ENCODE measurements at places on chromosomes 2 and 18.
A peak's percentile ranks its signal among the peaks of the same experiment; 100 is the strongest.

GRCh38 chr18:65750389-65751154, at the start of gene CDH7:
CDH7 (plus strand) TSS chr18:65751012; CDS start chr18:65762843, 11,831 bp downstream.
- peak; percentile 37 for DNase-seq

DNA sequence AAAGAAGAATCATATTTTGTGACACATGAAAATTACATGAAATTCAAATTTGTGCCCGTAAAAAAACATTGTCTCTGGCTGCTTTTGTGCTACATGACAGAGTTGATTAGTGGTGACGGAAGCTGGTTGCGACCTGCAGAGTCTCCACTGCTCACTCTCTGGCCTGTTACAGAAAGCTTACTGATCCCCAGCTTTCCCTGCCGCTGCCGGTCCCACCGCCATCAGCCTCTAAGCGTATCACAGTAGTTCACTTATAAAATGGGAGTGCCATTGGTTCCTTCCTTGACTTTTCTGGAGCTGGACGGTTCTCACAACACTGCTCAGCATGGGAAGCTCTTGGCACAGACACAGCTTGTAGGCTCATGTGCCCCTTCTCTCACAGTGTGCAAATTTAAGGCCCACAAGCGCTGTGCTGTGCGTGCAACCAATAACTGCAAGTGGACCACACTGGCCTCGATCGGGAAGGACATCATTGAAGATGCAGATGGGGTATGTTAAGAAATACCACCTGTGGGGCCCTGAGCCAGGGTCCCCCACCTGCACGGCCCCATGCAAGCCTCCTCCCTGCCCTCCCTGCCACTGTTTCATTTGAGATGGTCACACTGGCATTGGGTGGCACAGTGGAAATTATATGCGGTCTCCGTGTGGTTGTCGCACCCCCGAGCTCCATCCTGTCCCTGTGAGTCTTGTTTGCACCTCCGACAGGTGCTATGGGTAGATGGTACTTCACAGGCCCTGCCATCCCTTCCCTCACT, 81.3 kb downstream of the DGKD start:
- no peak for DNase-seq

GRCh38 chr2:173404841-173405750, 50.4 kb downstream of the CDCA7 start:
- no peak for DNase-seq

- no peak for DNase-seq
Observed at GRCh38 chr2:112972423-112973086, 5.3 kb upstream of the IL36G start.

- no peak for DNase-seq
Observed at GRCh38 chr2:144759746-144760145, 239.8 kb upstream of the ZEB2 start.

DNA sequence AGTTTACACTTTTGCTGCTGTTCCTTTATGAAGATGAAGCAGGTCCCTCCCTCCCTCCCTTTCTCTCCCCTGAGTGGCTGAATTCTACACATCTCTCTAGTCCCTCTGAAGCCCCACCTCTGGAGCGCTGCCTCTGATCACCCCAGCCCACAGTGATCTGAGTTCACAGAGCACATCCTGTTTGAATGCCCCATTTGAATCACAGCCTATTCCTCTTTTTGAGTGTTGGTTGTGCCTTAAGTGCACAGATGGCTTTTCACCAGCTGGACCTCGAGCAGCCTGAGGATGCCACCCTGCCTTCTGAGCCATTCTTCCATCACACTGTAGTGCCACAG, 87.1 kb downstream of the ITGB1BP1 start:
- peak; percentile 81 for DNase-seq

GRCh38 chr2:70516596-70516995, 37.0 kb downstream of the TGFA start:
- DNase-seq, result no peak

GRCh38 chr2:148021886-148022285, 995 bp downstream of the MBD5 start:
- no peak for DNase-seq

- DNase-seq, result no peak
Observed at GRCh38 chr2:229330952-229331351, 59.9 kb upstream of the PID1 start.

DNA sequence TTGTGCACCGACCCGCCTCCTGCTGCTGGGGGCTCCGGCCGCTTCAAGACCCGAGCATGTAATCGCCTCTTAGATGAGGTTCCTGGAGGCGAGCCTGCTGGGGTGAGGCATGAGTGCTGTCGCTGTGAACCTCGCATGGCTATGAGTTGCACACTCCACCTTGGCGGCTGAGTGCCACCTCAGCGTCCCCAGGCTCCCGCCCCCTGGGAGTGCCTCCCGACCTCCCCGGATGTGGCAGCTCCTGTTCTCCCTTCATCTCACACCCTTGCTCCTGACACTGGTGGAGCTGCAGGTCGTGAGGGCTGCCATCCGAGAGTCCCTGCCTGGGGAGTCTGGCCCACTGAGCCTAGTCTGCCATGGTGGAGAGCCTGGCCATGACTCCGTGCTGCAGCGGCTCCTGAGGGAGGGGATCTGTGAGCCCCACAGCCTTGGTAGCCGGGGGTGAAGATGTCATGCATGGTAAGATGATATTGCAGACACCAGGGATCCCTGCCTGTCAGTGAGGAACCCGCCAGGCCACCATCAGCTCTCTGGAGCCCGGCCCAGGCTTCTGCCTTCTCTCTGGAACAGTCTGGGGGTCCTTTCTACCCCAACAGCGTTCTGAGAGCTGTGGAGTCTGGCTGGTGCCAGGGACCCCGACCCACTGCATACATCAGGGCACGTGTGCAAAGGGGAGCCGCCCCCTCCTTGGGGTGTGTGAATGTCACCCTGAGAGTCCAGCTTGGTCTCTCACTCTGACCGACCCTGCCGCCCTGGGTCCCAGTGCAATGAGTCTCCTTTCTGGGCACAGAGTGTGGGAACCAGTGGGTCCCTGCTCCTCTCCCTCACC, 61.6 kb upstream of the HS6ST1 start:
- DNase-seq, result no peak

GRCh38 chr18:79952456-79952995, 1.1 kb upstream of the SLC66A2 start:
- DNase-seq, result no peak

DNA sequence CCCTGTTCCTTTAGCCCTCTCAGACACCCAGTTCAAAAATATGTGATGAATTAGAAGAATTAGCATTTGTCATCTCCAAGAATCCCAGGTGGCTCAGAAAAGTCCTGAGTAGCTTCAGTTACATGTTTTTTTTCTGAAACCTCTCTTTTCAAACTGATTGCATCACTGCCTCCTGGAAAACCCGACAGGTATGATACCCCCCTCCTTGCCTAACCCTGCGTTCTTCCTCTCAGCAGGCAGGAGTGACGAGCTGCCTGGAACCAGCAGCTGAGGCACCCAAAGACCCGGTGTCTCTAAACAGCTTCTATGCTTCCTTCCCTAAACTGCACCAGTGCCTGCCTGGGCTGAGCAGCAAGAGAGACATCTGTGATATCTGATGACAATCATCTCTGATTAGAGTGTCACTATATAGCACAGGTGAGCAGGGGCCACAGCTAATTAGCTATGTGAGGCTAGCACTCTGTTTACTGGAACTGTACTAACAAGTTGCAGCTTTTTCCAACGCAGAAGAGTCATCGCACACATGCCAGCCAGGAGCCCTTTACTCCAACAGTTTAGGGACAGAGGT, 376.4 kb upstream of the ATP5MC3 start:
- DNase-seq, result no peak

GRCh38 chr2:184599872-184600222, 1.5 kb downstream of the ZNF804A start:
- DNase-seq, result no peak

GRCh38 chr2:20430035-20430434, 16.8 kb upstream of the RHOB start:
- DNase-seq, result no peak

DNA sequence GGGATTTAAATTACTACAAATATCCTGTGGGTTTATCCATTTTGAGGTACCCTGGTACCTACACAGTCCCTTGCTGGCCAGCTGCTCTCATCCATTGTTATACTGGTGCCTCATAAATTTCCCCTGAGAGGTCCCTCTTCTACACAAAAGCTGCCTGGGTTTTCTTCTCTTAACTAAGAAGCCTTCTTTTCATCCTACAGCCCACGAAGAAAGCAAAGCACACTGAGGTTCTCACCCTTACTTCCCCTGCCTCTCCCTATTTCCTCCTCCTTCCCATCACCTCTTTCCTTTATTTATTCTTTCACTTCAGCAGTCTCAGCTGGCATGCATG, 154.9 kb downstream of the CSRNP3 start:
- no peak for DNase-seq

- no peak for DNase-seq
Observed at GRCh38 chr2:161147856-161148255, 12.4 kb upstream of the TANK start.

- DNase-seq, result no peak
Observed at GRCh38 chr2:168731616-168732015, 70.8 kb upstream of the NOSTRIN start.

- peak; percentile 87 for DNase-seq
Observed at GRCh38 chr18:48446582-48447225, 37.5 kb upstream of the ZBTB7C start.

DNA sequence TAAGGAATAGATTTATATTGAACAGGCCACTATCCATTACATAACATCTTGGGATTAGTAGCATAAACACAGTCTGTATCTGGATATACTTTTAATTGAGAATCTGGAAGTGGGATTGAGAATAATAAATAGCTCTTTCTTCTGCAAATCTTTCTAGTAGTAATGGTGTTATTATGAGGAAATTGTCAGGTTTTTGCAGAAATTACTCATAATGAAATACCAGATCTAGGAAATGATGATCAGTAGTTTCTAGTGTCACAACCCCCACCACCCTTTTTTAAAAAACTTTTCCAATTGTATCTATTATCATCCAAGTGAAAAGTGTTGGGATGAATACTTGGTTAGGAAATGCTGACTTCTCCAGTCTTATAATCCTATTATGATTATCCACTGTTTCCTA, 18.7 kb downstream of the NBEAL1 start:
- no peak for DNase-seq

GRCh38 chr2:101883860-101884259, 107.9 kb upstream of the IL1R2 start:
- no peak for DNase-seq

GRCh38 chr18:59629894-59630293, 67.3 kb downstream of the CCBE1 start:
- no peak for DNase-seq

DNA sequence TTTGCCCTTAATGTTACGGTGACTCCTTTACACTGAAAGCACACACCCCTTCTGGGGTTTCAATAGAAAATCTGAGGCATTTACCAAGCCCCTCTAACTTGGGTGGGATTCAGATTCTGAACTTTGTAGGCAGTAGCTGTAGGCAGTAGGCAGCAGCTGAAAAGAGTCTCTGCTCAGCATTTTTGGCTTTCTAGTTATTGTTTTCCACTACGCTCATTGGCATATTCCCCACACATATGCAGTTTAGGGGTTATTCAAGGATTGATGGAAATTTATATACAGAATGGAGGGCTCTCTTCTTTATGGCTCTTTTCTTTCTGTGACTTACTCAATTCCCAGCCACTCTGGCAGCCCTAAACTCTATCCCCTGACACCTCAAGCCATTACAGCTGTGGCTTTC, 232.7 kb upstream of the REV1 start:
- no peak for DNase-seq

- DNase-seq, result no peak
Observed at GRCh38 chr2:211468217-211468616, 911.8 kb downstream of the CPS1 start.

DNA sequence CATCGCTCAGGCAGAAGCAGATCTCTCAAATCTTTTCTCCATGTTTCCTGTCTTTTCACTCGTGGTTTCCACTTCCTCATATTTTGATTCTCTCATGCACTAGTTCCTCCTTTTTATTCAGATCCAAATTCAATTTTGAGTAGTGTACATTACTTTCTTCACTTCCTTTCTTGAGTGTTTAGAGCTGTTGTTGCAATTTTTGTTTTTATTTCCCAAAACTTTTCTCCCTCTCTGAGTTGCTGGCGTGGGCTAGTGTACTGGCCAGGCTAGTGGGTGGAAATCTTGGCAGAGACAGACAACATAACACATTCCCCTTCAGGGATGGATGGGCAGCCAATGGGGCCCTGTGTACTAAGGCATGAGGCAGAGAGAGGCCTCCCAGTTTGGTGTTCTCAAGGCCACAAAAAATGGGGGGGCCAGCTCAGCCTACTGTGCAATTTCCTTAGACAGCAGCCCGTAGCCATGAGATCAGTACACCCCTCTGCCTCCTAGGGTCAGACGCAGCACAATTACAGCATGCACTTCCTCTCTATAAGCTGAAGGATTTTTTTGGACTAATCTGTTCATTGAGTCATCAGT, 145.1 kb upstream of the PID1 start:
- DNase-seq, result no peak

GRCh38 chr2:102418421-102418961, 4.5 kb upstream of the IL18RAP start:
- no peak for DNase-seq

DNA sequence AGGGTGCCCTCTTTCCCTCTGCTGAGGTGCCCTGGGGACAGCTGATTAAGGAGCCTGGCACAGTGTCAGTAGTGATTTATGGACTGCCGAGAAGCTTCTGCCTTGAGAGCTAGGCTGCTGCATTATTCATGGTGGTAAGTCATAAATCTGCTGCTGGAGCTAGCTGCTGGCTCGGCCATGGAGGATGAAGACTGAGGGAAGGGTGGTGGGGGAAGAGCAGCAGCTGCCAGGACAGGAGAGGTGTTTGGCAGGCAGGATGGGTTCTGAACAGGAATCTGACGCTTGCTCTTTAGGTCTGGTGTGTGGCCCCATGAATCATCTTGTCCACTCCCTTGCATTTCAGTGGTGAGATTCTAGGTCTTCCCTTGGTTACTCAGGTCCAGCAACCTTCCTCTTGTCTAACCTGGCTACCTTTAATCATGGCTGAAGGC, 296.3 kb downstream of the DYSF start:
- no peak for DNase-seq

- DNase-seq, result no peak
Observed at GRCh38 chr2:180599804-180600203, 380.6 kb upstream of the UBE2E3 start.

DNA sequence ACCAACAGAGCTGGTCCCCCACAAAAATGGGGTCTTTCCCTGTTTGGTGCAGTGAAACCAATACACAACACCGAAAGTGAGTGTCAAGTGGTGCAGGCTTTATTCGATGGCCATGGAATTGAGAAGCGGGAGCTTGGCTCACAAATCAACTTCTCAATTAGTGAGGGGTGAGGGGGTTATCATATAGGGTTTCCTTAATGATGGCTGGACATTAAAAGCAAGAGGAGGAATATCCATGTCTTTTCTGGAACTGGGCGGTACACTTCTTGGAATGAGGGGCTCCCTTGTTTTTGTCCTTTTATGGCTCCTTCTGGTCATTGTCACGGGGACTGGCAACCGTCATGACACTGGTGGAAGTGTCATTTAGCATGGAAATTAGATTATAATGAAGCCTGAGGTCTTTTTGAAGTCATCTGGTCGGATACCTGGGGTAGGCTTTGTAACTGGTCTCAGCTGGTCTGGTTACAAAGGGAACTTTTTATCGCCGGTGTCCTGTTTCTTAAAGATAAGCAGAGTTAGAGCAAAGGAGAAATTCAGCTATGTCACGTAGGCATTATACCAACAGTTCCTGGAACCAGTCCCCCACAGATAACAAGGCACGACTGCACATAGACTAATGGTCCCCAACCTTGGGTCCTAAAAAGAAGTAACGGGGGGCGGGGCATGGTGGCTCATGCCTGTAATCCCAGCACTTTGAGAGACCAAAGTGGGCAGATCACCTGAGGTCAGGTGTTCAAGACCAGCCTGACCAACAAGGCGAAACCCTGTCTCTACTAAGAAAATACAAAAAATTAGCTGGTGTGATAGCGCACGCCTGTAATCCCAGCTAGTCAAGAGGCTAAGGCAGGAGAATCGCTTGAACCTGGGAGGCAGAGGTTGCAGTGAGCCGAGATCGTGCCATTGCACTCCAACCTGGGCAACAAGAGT, 93.5 kb upstream of the NDUFV2 start:
- no peak for DNase-seq

Measured in NCI-H1092 (cell line).